H1 (cell line): ENCODE measurements at places on chromosomes 11 and 22.

- H3K4me3 ChIP-seq, result no peak overlapping the region
- DNase-seq, result no peak
- H3K27me3 ChIP-seq, result no peaks in the 10 kb centered on the region
- peaks cover 2% of the 10 kb centered on the region for H3K4me1 ChIP-seq
- no peaks in the 10 kb centered on the region for H3K36me3 ChIP-seq
These were observed 2.8 kb downstream of the LRRC51 start for GRCh38 chr11:72083414-72083813.

DNA sequence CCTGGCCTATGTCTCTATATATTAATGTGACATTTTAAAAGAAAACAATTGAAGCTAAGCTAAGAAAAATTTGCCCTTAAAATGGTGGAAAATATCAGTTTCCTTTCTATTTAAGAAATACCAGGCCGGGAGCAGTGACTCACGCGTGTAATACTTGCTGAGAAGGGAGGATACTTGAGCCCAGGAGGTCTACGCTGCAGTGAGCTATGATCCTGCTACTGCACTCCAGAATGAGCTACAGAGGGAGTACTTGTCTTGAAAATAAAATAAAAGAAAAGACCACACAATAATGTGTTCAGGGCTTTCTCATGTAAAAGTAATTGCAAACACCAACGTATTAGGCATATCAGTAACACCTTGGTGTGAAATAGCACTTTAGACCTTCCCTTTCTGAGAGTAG lies 1.4 kb upstream of the PRSS23 start:
- no peak overlapping the region for H3K4me3 ChIP-seq
- peaks cover 16% of the 10 kb centered on the region; the same call in 1 of the 2 replicates for H3K27me3 ChIP-seq
- no peaks in the 10 kb centered on the region; the same call in 1 of the 2 replicates for H3K4me1 ChIP-seq
- H3K27ac ChIP-seq, result no peak overlapping the region

DNA sequence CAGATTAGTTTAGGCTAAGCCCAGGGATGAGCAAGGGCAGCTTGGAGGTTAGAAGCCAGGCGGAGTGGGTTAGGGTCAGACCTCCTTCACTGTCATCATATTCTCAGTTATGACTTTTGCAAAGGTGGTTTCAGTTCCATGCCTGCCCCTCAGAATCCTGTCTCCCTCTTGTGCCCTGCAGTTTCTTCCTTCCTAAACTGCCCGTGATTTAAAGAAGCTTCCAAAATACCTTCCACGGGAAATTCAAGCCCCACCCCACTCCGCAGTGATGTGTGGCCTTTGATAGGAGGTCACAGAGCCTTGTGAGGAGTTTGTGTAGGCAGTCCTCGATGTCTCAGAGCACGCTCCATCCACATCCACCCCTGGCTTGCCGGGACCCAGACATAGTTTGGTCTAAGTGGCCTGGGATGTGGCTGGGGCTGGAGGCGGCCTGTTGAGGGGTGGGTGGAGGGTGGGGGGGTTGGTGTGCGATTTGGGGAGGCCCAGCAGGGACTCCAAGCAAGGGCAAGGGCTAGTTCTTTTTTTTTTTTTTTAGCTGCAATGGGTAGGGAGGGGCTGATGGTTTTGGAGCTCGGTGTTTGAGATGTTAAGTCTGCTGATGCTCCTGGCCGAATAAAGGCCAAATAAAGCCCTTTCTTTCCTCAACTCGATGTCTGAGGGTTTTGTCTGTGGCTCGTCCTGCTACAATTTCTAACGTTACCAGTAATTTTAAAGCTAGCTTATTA lies 1.6 kb upstream of the IFITM1 start:
- H3K4me1 ChIP-seq, result peaks cover 6% of the 10 kb centered on the region
- peaks cover 4% of the 10 kb centered on the region; the same call in 1 of the 2 replicates for H3K36me3 ChIP-seq
- no peaks in the 10 kb centered on the region for H3K27me3 ChIP-seq
- no peak for DNase-seq
- H3K4me3 ChIP-seq, result peak overlapping the region; percentile 71; the same call in 1 of the 2 replicates

DNA sequence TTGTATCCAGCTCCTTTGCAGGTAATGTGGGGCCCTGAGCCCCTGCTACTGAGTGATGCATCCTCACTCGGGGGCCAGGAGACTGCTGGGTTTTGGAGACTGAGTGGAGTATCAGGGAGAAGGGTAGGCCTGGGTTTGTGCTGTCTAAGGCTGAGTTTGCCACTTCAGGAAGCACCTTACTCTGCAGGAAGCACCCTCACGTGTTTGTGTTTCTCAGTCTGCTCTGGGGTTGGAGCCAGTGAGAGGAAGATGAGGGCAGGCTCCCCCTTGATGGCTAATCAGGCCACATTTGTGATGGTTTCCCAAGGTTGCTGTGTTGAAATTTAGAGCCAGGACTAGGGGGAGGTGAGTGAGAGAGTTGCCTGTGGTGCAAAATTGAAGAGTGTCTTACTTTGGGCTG lies 13.7 kb upstream of the THY1 start:
- no peak overlapping the region for H3K4me3 ChIP-seq
- peaks cover 6% of the 10 kb centered on the region for H3K4me1 ChIP-seq
- no peaks in the 10 kb centered on the region for H3K36me3 ChIP-seq
- H3K27me3 ChIP-seq, result no peaks in the 10 kb centered on the region

- H3K27ac ChIP-seq, result no peak overlapping the region
- H3K4me1 ChIP-seq, result no peaks in the 10 kb centered on the region
- peaks cover 24% of the 10 kb centered on the region for H3K36me3 ChIP-seq
- H3K27me3 ChIP-seq, result no peaks in the 10 kb centered on the region
- no peak overlapping the region for H3K4me3 ChIP-seq
These were observed 126.9 kb downstream of the ARHGAP8 start for GRCh38 chr22:44879301-44879680.

- H3K36me3 ChIP-seq, result no peaks in the 10 kb centered on the region
- no peaks in the 10 kb centered on the region for H3K4me1 ChIP-seq
- no peaks in the 10 kb centered on the region for H3K27me3 ChIP-seq
- no peak for DNase-seq
- no peak overlapping the region for H3K27ac ChIP-seq
These were observed 378.8 kb downstream of the DYNC2H1 start for GRCh38 chr11:103488031-103488461.

DNA sequence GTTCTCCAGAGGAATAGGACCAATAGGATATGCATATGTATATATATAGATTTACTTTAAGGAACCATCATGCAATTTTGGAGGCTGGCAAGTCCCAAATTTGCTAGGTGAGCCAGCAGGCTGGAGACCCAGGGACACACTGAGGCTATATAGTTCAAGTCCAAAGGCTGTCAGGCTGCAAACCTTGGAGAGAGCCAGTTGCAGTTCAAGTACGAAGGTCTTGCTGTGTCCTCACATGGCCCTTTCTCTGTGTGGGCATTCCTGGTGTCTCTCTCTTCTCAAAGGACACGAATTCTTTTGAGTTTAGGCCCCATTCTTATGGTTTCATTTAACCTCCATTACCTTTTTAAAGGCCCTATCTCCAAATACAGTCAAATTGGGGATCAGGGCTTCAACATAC lies 134.4 kb upstream of the SORL1-AS1 start:
- H3K27ac ChIP-seq, result no peak overlapping the region
- no peaks in the 10 kb centered on the region for H3K4me1 ChIP-seq
- no peaks in the 10 kb centered on the region for H3K27me3 ChIP-seq
- H3K4me3 ChIP-seq, result no peak overlapping the region
- H3K36me3 ChIP-seq, result peaks cover 20% of the 10 kb centered on the region

GRCh38 chr11:68340003-68340767 lies 27.8 kb downstream of the LRP5 start:
- H3K36me3 ChIP-seq, result no peaks in the 10 kb centered on the region
- no peak overlapping the region for H3K4me3 ChIP-seq
- H3K4me1 ChIP-seq, result peaks cover 25% of the 10 kb centered on the region
- no peaks in the 10 kb centered on the region for H3K27me3 ChIP-seq

DNA sequence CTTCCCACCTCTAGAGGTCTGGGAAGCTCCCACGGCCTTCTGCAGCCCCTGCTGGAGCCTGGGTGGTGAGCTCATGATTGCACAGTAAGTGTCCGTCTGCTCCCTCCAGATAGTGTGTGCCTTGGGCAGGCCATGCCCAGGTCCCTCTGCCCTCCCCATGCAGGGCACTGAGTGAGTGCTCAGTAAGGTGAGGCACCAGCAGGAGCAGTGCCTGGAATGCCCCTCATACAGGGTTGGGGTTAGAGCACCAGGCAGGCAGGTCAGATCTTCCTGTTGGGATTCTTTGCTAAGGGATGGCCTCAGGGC lies 50.3 kb downstream of the NAT10 start:
- H3K27me3 ChIP-seq, result no peaks in the 10 kb centered on the region
- DNase-seq, result no peak
- no peak overlapping the region for H3K4me3 ChIP-seq
- H3K4me1 ChIP-seq, result no peaks in the 10 kb centered on the region
- H3K27ac ChIP-seq, result no peak overlapping the region

DNA sequence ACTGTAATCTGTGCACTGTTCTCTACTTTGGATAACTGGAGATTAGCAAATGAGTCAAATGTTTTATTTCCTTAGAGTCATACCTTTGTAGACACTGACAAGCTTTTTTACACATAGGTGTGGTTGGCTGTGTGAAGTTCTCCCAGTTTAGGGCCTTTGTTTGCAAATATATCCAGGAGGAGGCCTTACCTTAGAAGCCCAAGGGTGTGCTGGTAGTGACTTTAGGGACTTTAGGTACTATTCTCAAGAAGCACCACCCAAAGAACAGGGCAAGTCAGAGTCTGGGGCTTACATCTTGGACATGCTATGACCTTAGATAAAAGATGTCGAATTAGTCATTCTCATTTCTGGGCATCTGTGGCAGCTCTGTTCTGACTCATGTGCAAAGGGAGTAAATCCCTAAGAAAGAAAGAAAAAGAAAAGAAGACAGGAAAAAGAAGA lies 4.8 kb upstream of the FAR1 start:
- H3K27ac ChIP-seq, result no peak overlapping the region
- no peak overlapping the region for H3K4me3 ChIP-seq
- no peaks in the 10 kb centered on the region for H3K36me3 ChIP-seq
- no peak for DNase-seq
- no peaks in the 10 kb centered on the region for H3K4me1 ChIP-seq

DNA sequence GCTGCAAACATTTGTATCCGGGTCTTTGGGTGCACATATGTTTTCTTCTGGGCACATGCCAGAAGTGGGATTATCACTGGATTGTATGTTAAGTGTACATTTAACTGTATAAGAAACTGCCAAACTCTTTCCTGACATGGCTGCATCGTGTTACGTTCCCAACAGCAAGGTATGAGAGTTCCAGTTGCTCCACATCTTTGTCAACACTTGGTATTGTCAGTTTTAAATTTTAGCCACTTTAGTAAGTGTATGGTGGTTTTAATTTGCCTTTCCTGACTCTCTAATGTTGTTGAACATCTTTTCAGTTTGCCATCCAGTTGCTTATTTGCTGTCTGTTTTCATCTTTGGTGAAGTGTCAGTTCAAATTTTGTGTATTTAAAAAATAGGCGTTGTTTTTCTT lies 22.5 kb upstream of the SMIM38 start:
- H3K27me3 ChIP-seq, result no peaks in the 10 kb centered on the region
- H3K36me3 ChIP-seq, result no peaks in the 10 kb centered on the region
- no peak overlapping the region for H3K4me3 ChIP-seq
- DNase-seq, result no peak
- no peaks in the 10 kb centered on the region; the same call in 1 of the 2 replicates for H3K4me1 ChIP-seq
- H3K27ac ChIP-seq, result no peak overlapping the region

DNA sequence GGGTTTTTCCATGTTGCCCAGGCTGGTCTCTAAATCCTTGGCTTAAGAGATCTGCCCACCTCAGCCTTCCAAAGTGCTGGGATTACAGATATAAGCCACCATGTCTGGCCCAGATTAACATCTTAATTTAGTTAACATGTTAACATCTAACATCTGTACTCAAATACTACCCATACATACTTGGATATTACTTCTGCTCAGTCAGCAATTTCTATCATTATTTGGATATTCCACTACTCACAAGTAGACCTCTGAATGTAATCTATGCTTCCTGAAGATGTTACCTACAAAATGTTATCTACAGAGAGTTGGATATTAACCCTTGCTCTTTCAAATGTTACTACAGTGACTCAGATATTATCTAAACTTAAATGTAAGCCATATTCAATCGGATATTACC lies 4.0 kb downstream of the CCKBR start:
- H3K4me1 ChIP-seq, result no peaks in the 10 kb centered on the region

- H3K4me3 ChIP-seq, result no peak overlapping the region
- H3K27me3 ChIP-seq, result peaks cover 23% of the 10 kb centered on the region; the same call in 1 of the 2 replicates
- H3K36me3 ChIP-seq, result no peaks in the 10 kb centered on the region
- H3K4me1 ChIP-seq, result no peaks in the 10 kb centered on the region
- no peak for DNase-seq
These were observed 101.0 kb downstream of the GGTLC2 start for GRCh38 chr22:22745225-22746060.

GRCh38 chr11:116576526-116576925 lies 196.3 kb downstream of the BUD13 start:
- H3K27ac ChIP-seq, result no peak overlapping the region
- peaks cover 51% of the 10 kb centered on the region for H3K27me3 ChIP-seq
- no peak for DNase-seq
- H3K4me3 ChIP-seq, result no peak overlapping the region

- H3K4me1 ChIP-seq, result no peaks in the 10 kb centered on the region
- H3K4me3 ChIP-seq, result no peak overlapping the region
- H3K27ac ChIP-seq, result no peak overlapping the region
- H3K27me3 ChIP-seq, result no peaks in the 10 kb centered on the region
These were observed 74.6 kb upstream of the SEPTIN5 start for GRCh38 chr22:19639610-19640135.

DNA sequence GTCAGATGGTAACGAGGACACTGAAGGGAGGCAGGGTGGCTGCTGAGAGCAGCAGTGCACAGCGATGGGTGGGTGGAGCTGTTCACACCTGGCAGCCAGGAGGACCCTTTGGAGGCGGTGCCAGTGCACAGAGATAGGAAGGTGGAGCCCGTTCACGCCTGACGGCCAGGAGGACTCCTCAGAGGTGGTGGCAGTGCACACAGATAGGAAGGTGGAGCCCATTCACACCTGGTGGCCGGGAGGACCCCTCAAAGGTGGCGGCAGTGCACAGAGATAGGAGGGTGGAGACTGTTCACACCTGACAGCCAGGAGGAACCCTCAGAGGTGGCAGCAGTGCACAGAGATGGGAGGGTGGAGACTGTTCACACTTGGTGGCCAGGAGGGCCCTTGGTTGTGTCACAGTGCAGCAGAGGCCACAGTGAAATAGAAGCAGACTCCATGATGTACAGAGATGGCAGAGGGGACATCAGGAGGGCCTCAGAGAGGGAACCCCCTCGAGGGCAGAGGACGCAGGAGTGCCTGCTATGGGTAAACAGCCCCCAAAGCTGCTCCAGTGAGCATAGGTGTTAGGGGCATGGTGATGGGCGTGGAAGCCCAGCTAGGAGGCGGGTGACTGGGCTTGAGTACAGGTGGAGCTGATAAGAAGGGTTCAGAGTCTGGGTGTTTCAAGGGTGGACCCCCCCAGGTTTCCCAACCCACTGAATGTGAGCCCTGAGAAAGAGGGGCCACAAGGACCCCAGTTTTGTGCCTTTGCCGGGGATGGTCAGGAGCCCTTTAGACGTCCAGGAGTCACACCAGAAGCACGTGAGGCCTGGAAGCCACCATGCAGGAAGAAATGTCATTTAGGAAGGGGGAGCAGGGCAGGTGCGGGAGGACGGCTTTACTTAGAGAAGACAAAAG lies 566.7 kb downstream of the BRD1 start:
- H3K27me3 ChIP-seq, result no peaks in the 10 kb centered on the region
- DNase-seq, result no peak
- no peaks in the 10 kb centered on the region for H3K36me3 ChIP-seq
- no peak overlapping the region for H3K27ac ChIP-seq
- H3K4me1 ChIP-seq, result no peaks in the 10 kb centered on the region

GRCh38 chr11:19725379-19726079 lies 12.9 kb downstream of the NAV2 start:
- no peaks in the 10 kb centered on the region for H3K27me3 ChIP-seq
- no peak overlapping the region for H3K27ac ChIP-seq
- no peaks in the 10 kb centered on the region for H3K4me1 ChIP-seq
- no peak overlapping the region for H3K4me3 ChIP-seq
- no peaks in the 10 kb centered on the region for H3K36me3 ChIP-seq

- H3K27me3 ChIP-seq, result peaks cover 1% of the 10 kb centered on the region
- DNase-seq, result no peak
- no peak overlapping the region for H3K27ac ChIP-seq
- H3K4me1 ChIP-seq, result peaks cover 5% of the 10 kb centered on the region
- no peaks in the 10 kb centered on the region for H3K36me3 ChIP-seq
These were observed 311 bp downstream of the APBB1 start for GRCh38 chr11:6418557-6419008.
